ENCODE measurements at places on chromosomes 4 and X. TPM values are rescaled to one million over a fixed set of nuclear protein-coding genes. Genes with fewer than 3 reads are reported as not detected.

The RAI2 gene
- 1.4 TPM for polyA plus RNA-seq

GRCh38 chr4:151671541-151672059 is 89.2 kb downstream of the GATB start:
- DNase-seq, result no peak

- DNase-seq, result no peak
Measured at GRCh38 chr4:148192526-148192925, 249.7 kb downstream of the NR3C2 start.

The GRPR gene
- polyA plus RNA-seq, result not detected

GRCh38 chr4:162056990-162057389 is 106.8 kb downstream of the FSTL5 start:
- DNase-seq, result no peak

DNA sequence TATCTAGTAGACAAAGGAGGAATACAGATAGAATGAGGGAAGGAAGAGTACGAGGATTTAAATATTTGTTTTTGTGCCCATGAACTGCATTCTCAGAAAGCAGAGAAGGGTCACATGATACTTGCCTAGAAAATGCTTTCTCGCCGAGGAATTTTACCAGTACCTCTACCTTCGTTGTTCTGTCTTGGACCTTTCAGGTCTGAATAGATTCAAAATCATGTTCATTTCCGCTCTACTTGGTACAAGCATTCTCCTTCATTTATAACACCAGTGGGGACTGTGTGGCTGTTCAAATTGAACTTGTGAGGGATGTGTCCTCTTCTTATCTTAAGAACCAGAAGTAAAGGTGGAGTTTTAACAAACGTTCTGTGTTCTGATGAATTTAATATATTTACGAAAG is 1.9 kb downstream of the USP38 start:
- peak; percentile 12 for DNase-seq

- no peak for DNase-seq
Measured at GRCh38 chrX:15143050-15143824, 126.6 kb downstream of the ASB9 start.

GRCh38 chrX:42976746-42977366 is 198.9 kb upstream of the PPP1R2C start:
- DNase-seq, result no peak

DNA sequence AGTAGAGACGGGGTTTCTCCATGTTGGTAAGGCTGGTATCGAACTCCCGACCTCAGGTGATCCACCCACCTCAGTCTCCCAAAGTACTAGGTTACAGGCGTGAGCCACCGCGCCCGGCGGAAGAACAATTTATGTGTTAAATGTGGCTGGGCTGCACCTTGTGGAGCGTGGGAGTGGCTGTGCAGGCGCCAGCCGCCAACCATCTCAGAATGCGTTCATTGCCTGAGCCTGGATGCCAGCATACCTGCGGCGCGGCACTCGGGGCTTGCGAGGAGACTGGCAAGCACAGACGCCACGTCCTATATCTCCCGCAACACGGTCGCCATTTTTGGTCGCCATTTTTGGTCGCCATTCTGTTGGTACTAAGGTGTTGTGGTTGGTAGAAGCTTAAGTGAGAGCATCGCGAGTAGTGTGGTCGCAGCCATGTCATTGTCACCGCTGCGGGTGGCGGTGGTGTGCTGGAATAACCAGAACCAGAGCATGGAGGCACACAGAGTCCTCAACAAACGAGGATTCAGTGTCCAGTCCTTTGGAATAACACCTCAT is 193.6 kb upstream of the HTR2C start:
- no peak for DNase-seq

DNA sequence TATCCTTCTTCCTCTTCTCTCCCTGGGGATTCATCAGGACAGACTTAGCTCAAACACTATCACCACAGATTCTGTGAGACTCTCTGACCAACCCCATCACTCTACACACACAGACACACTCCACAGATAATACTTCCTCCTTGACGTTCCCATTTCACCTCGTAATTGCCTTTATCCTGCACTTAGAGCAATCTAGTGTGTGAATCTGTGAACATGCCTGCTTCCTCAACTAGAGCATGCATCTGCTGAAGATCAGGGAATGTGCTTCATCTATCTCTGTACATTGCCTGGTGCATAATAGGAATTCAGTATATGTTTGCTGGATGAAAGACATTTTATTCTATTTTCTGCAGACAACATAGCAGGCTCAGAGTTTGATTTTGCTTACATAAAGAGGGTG is 25.1 kb upstream of the HS6ST2 start:
- no peak for DNase-seq

- no peak for DNase-seq
Measured at GRCh38 chr4:6380746-6381410, 91.5 kb downstream of the PPP2R2C start.

The AFP gene
- not detected for polyA plus RNA-seq

- DNase-seq, result no peak
Measured at GRCh38 chr4:151783867-151784266, 23.1 kb upstream of the GATB start.

The IL21 gene
- polyA plus RNA-seq, result not detected

The CACNA1F gene
- polyA plus RNA-seq, result 0.12 TPM

GRCh38 chr4:143023239-143023918 is 161.3 kb upstream of the USP38 start:
- DNase-seq, result no peak

DNA sequence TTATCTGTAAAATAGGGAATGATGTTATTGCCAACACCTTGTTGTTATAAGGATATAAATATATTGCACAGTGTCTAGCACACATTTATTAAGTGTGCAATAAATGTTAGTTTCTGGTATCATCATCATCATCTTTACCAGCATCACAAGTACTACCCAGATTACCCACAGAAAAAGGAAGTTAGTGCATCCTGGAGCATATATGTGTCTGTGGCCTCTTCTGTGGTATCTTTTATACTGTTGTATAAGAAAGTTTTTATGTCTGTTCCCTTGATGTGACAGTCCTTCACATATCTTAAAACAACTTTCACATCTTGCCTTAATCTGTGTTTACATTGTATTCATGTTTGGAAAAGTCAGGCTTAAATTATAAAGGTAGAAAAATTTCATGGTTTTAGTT is 10.0 kb downstream of the EXOSC9 start:
- DNase-seq, result no peak

The TRPC3 gene
- not detected for polyA plus RNA-seq

DNA sequence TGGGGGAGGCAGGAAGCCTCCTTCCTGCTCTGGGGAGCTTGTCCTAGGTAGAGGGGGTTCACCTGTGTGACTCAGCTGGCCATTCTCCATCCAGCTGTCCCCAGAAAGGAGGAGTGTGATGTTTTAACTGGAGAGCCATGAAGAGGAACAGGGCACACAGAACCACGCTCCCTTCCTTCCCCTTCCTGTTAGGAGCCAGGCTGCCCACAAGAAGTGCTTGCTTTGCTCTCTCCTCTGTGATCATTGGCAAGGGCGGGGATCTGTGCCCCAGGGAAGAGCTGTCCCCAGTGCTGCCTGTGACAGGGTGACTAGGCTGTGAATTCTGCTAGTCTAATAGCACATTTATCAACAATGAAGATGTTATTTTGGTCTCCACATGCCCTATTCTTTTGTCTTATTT is 169.6 kb upstream of the GATB start:
- no peak for DNase-seq

DNA sequence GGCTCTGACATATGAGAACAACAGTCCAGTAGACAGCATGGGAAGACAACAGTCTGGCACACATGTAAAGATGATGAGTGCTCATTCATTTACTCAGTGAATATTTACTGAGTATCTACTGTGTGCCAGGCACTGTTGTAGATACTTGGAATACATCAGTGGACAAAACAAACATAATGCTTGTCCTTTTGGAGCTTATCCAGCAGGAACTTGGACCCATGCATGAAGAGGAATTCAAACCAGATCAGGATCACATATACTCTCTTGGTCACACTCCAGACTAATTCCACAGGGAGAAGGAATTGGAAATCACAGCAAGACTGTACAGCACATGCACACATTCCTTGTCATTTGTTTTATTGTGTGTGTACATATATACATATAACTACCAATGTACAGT is 217.6 kb upstream of the TTC29 start:
- DNase-seq, result no peak

- DNase-seq, result no peak
Measured at GRCh38 chrX:79078114-79078513, 66.4 kb upstream of the GPR174 start.

The GALNTL6 gene
- not detected for polyA plus RNA-seq

- no peak for DNase-seq
Measured at GRCh38 chr4:68272860-68273259, 27.4 kb upstream of the TMPRSS11B start.

GRCh38 chr4:7823416-7823824 is 116.2 kb downstream of the AFAP1 start:
- DNase-seq, result no peak

The FGG gene
- not detected for polyA plus RNA-seq

DNA sequence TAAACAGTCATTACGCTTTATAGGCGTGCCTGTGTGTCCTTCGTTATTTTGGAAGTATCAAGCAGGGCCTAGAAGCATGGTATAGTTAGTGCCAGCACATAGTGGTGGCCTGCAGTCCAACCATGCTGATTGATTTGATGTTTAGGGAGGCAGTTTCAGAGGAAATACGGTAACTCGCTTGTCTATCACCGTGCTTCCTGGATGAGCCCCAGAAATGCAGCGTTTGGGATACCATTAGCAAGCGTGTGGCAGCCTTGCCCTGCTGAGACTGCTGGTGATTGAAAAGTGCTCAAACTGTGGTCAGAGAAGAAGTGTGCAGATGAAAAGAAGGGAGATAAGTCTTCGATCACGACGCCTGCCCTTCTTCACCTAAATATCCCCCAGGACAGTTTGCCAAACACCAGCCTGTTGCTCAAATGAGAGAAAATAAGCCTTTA is 158.4 kb downstream of the CHIC2 start:
- DNase-seq, result no peak

Data from naive thymus-derived CD4-positive, alpha-beta T cell (primary cell).